ENCODE measurements at places on chromosomes 1 and 21.

DNA sequence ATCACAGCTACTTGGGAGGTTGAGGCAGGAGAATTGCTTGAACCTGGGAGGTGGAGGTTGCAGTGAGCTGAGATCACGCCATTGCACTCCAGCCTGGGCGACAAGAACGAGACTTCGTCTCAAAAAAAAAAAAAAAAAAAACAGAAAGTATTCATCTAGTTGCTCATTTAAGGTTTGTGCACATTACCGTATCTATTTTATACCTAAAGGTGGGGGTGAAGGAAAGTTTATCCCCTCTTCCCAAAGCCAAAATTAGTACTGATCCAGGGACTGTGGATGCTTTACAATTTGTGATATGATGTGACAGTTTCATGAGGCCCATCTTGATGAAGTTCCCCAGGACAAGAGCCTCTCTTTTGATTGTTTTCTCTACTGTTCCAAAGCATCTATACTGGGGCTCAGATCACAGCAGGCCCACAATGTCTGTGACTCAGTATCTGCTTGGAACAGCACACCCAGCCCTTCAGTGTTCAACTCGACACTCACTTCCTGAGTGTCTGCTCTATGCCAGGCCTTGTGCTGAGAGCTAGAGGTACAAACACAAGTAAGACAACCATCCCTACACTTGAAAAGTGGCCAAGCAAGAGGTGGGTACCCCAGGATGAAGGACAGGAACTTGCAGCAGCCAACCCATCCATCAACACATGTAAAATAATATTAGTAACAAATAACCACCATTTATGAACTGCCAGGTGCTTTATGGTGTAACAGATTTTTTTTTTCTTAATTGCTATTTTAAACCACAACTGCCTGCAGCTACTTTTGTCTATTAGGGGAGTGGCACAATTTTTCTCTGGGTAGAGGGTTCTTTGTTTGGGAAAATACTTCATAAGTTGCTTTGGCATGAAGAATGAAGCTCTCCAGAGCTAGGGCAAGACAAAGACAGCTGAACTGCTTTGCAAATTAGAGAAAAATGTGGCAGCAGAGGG lies 29.0 kb upstream of the KHDRBS1 start:
- ATAC-seq, result no peak

- ATAC-seq, result no peak
Observed at GRCh38 chr1:177239792-177240191, 69.0 kb downstream of the BRINP2 start.

DNA sequence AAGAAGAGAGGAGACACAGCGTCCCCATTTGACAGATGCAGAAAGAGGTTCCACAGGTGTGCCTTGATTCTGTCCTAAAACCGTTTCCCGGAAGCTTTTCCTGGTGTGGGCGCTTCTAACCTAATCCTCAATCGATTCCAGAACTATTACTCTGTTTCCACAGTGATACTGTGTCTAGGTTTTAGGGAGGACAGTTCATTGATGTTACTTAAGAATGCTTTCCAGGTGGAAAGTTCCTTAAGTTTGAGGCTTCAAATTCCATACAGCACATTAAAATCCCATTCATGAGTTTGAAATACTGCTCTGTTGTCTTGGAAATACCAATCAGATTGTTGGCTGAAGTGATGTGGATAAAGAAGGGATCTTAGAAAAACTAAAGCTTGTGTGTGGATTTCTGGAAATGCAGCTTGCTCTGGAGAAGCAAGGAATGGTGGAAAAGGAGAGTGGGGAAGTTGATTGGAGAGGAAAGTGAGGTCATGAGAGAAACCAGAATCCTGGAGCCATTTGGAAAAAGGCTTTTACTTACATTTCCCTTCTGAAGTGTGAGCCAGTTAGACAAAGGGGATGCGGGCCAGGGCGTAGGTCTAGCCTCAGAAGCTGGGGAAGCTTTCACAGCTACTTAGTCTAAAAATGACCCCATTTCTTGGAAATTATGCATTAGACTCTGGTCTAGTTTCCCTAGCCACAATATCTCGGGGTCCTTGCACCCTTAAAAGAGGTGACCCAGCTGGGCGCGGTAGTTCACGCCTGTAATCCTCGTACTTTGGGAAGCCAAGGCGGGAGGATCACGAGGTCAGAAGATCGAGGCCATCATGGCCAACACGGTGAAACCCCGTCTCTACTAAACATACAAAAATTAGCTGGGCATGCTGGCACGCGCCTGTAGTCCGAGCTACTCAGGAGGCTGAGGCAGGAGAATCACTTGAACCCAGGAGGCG lies 6.7 kb downstream of the ELF3 start:
- no peak for ATAC-seq

DNA sequence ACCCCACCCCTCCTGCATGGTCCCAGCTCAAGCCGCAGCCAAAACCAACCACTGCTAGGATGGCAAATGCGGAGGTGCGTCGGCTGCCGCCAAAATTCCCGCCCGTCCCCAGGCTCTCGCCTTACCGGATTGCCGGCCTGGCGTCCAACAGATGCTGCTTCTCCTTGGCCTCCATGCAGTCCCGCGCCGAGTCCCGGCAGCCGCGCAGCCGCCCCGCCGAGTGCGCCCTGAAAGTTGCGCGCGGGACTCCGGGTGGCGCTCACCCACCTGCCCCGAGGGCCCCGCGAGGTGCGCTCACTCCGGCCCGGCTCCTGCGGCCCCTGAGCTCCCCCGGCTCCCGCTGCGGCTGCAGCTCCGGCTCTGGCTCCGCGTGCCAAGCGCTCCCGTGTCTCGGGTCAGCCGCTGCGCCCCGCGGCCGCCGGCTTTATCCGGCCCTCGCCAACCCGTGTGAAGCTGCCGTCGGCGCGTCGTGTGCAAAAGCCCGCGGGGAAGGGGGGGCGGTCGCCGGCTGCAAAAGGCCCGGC lies at the start of gene SLC30A2:
TSS of gene SLC30A2 (minus strand) at position 397 of the 524 bp plus-strand sequence. CDS start at position 175, 222 bp downstream.
- peak; percentile 72 for ATAC-seq

DNA sequence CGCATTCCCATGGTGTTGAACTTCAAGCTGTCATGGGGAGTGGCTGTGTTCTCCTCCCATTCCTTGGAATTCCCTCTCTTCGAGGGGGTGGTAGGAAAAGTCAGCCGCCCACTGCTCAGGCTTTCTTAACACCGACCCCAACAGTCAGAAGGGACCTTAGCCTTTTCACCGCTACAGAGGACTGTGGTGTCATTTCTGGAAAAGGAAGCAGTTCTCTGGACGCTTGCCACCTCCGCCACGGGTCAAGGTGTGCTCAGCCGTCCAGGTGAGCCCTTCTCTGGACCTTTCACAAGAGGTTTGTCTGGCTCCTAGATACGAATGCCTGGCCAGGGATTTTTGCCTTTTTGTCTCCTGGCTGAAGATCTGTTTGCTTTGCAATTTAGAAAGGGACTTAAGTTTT lies 31.8 kb downstream of the CLIC6 start:
- ATAC-seq, result no peak

DNA sequence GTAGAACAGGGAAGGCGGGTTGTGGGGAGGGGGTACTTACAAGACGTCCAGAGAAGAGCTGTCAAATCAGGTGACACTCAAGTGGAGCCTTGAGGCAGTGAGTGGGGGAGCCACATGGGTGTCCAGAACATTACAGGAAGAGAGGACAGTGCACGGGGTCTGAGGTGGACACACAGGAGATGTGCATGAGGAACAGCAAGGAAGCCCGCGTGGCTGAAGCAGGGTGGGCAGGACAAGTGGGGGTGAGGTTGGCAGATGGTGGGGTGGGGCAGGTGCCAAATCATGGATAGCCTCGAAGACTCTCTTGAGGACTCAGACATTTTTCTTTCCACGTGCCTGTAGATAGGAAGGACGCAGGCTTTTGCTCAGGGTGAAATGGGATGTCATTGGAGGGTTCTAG lies 921 bp downstream of the SMPDL3B start:
- no peak for ATAC-seq

- ATAC-seq, result no peak
Observed at GRCh38 chr1:246470585-246470984, 36.5 kb downstream of the SMYD3 start.

Measured in motor neuron (in vitro differentiated cells).